Activated T-cell treated with anti-CD3 and anti-CD28 coated beads for 24 hours (primary cell): ENCODE measurements at places on chromosomes 7 and 10.

- DNase-seq: no peak
Measured at GRCh38 chr7:42090056-42090455, 147.0 kb downstream of the GLI3 start.

GRCh38 chr10:132363921-132364593 lies 32.1 kb downstream of the LRRC27 start:
- no peak for DNase-seq

- DNase-seq: no peak
Measured at GRCh38 chr10:20596911-20597310, 300.2 kb downstream of the NEBL start.

- no peak for DNase-seq
Measured at GRCh38 chr10:100567249-100567648, 31.5 kb downstream of the HIF1AN start.

GRCh38 chr7:6934981-6935380 lies 108.9 kb upstream of the CCZ1B start:
- no peak for DNase-seq

DNA sequence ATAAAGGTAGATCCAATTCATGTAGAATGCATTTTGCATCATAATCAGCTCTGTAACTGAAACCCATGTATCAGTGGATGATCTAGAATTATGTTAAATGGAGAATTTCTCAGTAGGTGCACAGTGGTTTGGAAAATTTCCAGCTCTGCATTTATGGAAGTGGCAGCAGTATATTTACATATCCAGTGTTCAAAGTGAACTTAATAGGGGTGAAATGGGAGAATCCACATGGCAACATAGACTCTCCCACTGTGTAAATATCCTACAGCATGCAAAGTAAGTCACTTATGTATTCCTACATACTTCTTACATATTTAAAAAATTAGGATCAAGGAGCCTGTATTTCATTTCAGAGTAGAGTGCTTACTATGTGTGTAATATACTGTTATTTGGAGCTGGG lies 35.3 kb downstream of the CDC14C start:
- no peak for DNase-seq

- no peak for DNase-seq
Measured at GRCh38 chr7:100137851-100138760, 10.6 kb upstream of the LAMTOR4 start.
